Endothelial cell (in vitro differentiated cells): ENCODE measurements at places on chromosomes 16 and 17. TPM values are rescaled to one million over a fixed set of nuclear protein-coding genes. Genes with fewer than 3 reads are reported as not detected.

KRTAP4-1 gene
- total RNA-seq, result not detected

GRCh38 chr17:19421926-19422325 lies 10.9 kb downstream of the RNF112 start:
- H3K27ac ChIP-seq, result no peak overlapping the region
- H3K4me1 ChIP-seq, result no peaks in the 10 kb centered on the region
- no peaks in the 10 kb centered on the region for H3K36me3 ChIP-seq
- H3K4me3 ChIP-seq, result no peak overlapping the region
- DNase-seq, result no peak

DNA sequence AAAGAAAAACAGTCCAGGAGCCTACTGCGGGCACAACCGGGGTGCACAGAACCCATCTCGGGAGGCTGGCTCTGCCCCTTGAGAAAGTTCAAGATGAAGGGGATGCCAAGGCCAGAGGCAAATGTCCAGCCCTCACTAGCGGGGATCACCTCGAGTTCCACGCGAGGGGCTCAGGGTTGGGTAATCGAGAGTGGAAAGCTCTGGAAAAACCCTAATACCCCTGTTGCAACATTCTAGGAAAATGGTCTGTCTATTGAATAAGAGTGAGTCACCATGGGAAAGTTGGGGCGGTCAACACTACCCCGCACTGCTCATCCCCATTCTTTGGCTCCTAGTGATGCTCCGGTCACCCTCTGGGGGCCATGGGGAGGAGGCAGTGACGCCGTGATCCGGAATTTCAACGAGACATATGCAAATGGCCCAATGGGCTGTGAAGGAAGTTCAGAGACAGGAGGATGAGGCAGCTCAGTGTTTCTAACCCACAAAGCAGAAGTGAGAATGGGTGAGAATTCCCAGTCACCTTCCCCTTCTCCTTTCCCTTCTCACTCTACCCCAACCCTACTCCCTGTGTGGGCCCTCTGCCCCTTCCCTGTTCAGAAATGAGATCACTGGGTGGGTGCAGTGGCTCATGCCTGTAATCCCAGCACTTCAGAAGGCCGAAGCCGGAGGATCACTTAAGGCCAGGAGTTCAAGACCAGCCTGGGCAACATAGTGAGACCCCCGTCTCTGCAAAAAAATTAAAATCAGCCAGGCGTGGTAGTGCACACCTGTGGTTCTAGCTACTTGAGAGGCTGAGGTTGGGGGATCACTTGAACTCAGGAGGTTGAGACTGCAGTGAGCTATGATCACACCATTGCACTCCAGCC lies 22.4 kb downstream of the SOCS3 start:
- no peak overlapping the region for H3K4me3 ChIP-seq
- peaks cover 9% of the 10 kb centered on the region for H3K4me1 ChIP-seq
- DNase-seq, result no peak
- H3K27me3 ChIP-seq, result peaks cover 4% of the 10 kb centered on the region
- H3K27ac ChIP-seq, result no peak overlapping the region

DNA sequence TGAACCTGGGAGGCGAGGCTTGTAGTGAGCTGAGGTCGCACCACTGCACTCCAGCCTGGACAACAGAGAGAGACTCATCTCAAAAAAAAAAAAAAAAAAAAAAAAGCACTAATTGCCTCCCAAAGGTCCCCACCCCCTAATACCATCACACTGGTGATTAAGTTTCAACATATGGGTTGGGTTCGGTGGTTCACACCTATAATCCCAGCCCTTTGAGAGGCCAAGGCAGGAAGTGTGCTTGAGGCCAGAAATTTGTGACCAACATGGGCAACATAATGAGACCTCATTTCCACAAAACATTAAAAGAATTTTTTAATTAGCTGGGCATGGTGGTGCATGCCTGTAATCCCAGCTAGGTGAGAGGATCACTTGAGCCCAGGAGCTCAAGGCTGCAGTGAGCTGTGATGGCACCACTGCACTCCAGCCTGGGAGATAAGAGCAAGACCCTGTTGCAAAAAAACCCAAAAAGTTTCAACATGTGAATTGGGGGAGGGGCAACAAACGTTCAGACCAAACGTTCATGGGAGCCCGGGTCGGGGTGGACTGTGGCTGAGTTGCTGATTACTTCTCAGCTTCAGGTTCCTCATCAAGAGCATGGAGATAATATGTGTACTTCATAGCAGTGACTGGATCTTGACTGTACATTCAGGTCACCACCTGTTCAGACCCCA lies 62.1 kb upstream of the NOL11 start:
- no peak overlapping the region for H3K27ac ChIP-seq
- H3K4me3 ChIP-seq, result no peak overlapping the region
- H3K27me3 ChIP-seq, result peaks cover 5% of the 10 kb centered on the region
- no peak for DNase-seq
- H3K4me1 ChIP-seq, result no peaks in the 10 kb centered on the region

DNA sequence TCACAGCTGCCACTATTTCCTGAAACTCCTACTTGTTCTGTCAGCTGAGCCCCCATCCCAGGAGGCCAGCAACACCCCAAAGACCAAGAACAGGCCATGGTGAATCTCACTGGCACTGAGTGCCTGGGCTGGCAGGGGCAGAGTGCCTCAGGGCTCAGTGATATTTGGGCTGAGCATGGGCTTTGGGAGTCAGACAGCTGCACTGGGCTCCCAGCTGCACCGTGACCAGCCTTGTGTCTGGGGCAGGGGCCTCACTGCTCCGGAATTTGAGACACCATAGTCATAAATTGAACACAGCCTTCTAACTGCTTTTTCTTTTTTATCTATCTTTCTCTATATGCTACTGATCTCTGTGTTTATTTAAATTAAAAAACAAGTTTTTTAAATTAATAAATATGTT lies 1744.2 kb downstream of the TP53TG3F start:
- no peaks in the 10 kb centered on the region for H3K4me1 ChIP-seq
- H3K27ac ChIP-seq, result no peak overlapping the region
- DNase-seq, result no peak
- no peak overlapping the region for H3K4me3 ChIP-seq
- H3K27me3 ChIP-seq, result peaks cover 25% of the 10 kb centered on the region

DNA sequence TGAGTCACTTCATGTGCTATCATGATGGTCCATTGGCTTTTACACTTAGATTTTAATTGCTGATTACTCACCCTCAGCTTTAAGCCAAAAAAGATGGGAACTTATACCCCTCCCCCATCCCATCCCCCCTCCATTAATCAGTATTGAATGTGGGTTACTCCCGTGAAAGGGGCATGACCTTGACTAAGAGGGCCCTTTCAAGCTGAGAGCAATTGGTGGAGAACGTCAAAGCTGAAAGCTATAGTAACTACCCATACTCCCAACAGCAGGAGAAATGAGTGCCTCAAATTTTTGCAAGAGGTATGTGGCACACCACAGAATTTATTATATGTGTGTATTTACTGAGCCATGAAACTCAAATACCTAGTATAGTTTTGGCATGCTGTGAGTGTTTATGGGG lies 99.7 kb upstream of the CDH8 start:
- no peaks in the 10 kb centered on the region for H3K27me3 ChIP-seq
- H3K4me1 ChIP-seq, result no peaks in the 10 kb centered on the region
- H3K36me3 ChIP-seq, result no peaks in the 10 kb centered on the region
- H3K27ac ChIP-seq, result no peak overlapping the region
- no peak overlapping the region for H3K4me3 ChIP-seq
- no peak for DNase-seq

GRCh38 chr16:78591682-78592103 lies 492.2 kb downstream of the WWOX start:
- peaks cover 3% of the 10 kb centered on the region for H3K4me1 ChIP-seq
- no peaks in the 10 kb centered on the region for H3K36me3 ChIP-seq
- H3K27me3 ChIP-seq, result peaks cover 3% of the 10 kb centered on the region
- no peak overlapping the region for H3K4me3 ChIP-seq
- DNase-seq, result no peak
- H3K27ac ChIP-seq, result no peak overlapping the region

DNA sequence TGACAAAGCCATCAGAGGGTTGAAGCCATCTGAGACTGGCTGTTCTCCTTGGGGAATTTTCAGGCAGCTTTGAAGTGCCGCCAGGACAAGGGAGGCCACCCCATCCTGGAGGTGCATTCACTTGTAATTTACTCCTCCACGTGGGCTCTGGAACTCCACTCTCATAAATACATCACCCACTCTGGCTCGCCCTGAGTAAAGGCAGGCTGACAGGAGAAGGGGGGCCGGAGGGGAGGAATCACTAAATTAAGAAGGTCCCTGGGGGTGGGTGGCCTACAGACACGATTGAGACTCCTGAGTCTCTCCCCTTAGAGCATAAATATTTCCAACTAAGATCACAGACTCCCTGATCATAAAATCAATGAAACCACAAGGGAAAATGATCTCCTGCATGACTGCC lies 56.3 kb upstream of the HNF1B start:
- no peaks in the 10 kb centered on the region for H3K36me3 ChIP-seq
- H3K27me3 ChIP-seq, result peaks cover 3% of the 10 kb centered on the region
- H3K4me3 ChIP-seq, result no peak overlapping the region

DNA sequence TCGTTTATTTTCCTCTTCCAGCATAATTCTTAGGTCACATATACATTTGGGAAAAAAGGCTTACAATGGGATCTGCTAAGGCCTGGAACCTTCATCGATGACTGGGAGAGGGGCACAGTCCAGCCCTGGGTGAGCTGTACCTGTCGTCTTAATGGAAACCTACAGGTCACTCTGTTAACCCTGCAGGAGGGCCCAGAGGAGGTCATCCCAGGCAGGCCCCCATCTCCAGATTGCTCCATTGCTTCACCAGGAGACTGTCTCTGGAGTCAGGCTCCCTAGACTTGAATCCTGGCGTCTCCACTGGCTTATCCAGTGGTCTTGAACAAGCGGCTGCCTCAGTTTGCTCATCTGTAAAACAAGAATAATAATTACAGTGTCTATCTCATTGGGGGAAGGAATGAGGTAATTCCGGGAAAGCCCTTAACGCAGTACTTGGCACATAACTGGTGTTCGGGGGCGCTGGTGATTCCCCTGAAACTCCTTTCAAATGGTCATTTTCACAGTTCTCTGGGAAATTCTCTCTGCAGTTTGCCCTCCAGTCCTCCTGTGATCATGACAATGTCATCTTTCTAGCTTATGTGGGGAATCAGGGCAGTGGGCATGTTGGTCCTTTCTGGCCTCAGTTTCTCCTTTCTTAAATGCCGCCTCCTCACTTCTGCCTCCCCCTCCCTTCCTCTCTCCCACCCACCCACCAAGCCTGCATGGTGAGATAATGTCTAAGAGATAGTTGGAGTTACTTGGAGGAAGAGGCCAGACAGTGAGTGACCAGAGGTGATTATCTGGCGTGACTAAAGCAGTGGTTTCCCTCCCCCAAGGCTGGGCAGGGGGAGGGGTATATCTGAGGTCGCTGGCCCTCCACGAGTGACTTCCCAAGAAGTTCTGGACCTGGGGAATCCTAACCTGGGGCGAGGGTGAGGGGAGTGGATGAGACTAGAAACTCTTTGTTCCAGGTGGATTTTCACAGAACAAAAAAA lies 31.3 kb upstream of the TAC4 start:
- H3K4me1 ChIP-seq, result peaks cover 8% of the 10 kb centered on the region
- DNase-seq, result no peak
- H3K27me3 ChIP-seq, result peaks cover 5% of the 10 kb centered on the region
- no peak overlapping the region for H3K27ac ChIP-seq
- H3K36me3 ChIP-seq, result no peaks in the 10 kb centered on the region
